WTC11 (cell line): ENCODE measurements at places on chromosomes 16 and 17. TPM values are rescaled to one million over a fixed set of nuclear protein-coding genes. Genes with fewer than 3 reads are reported as not detected.

MYO15A gene
- total RNA-seq: 2.6 to 4.5 TPM (median 3.6 TPM) in 3 replicates

DOC2A gene
- total RNA-seq: 10.8 to 16.6 TPM (median 16.4 TPM) in 3 replicates

DNA sequence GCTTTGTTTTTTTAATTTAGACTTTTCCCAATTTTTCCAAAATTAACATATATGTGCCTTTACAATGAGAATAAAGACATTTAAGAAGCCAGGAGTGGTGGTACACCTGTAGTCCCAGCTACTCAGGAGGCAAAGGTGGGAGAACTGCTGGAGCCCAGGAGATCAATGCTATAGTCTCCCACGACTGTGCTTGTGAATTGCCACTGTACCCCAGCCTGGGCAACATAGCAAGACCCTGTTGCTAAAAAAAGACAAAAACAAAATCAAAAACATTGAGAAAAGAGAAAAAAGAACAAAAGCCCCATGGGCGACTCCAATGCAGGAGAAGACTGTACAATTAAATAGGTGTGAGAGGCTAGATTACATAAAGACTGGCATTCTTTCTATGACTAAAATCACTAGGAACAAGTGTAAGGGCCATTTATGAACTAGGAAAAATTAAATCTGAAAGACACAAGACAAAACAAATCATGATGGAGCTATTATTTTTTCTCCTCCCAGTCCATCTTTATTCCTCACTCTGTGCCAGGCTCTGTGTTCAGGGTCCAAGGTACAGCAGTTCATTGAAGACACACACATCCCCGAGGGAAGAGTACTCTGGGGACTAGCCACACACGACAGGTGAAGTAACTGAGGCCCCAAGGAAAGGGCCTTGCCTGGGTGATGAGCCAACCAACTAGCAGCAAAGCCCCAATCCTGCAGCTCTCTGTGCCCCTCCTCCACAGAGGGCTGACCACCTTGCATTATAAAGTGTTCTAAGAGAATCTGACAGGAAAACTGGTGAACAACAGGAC lies 79.8 kb downstream of the CREBBP start:
- H3K36me3 ChIP-seq: no peaks in the 10 kb centered on the region
- DNase-seq: no peak
- H3K27ac ChIP-seq: 0 out of 2 replicates have a peak overlapping the region, but pooled peaks have one; percentile 15

- H3K4me1 ChIP-seq: no peaks in the 10 kb centered on the region
- peaks cover 8% of the 10 kb centered on the region for H3K36me3 ChIP-seq
- no peak overlapping the region for H3K4me3 ChIP-seq
- no peak for DNase-seq
- no peak overlapping the region for H3K27ac ChIP-seq
These were observed 5.2 kb downstream of the C16orf95 start for GRCh38 chr16:87312008-87312407.

BHLHA9 gene
- total RNA-seq: 0.44 to 0.76 TPM in 2 of 3 replicates, not detected in the other

FNDC8 gene
- not detected in 3 replicates for total RNA-seq
